GM04504 (cell line): ENCODE measurements at places on chromosomes 7 and 10.

- DNase-seq = no peak
These were observed 14.0 kb upstream of the SRI start for GRCh38 chr7:88233828-88234227.

DNA sequence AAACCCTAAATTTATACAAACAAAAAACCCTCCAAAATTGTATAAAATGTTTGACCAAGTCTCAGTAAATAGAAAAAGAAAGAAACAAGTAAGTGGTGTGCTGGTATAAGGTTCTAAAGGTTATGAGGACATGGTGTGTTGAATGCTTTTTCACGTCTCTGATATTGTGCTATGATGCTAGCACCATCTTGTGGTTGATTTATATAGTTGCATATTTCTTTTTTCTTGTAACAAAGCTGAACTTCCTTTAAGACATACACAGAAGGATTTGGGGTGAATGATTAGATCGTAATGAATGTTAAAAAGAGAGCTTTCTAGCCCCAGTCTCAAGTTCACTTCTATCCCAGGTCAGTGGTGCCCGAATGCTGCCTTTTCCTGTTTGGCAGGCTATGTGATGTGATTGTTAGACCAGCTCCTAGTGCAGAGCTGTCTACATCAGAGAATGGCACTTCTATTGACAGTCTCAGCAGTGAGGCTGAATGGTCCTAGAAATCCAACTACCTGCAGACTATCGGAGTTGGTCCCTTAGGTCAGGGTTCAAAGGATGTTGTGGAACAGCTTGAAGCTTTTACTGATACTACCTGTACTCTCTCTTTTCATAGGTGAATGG is 25.0 kb downstream of the VTI1A start:
- no peak for DNase-seq

- DNase-seq = no peak
These were observed 198.3 kb downstream of the BAMBI start for GRCh38 chr10:28875549-28876081.

GRCh38 chr7:81245353-81245752 is 326.5 kb upstream of the SEMA3C start:
- no peak for DNase-seq

DNA sequence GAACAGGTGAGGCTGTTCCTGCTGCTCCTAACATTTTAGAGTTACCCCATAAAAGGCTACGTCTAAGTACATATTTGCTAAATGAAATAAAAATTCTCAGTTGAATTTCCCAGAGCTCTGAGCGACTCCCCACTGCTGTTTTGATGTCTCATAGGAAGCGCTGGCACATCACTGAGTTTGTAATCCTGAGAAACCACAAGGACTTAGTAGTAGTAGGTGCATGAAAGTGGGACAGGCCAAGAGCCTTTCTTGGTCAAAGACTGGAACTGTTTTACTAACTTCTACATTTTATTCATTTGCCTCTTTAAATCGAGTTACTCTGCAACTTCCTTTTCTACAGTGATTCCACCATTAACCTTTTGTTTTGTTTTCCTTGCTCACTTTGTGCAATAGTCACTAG is 85.9 kb downstream of the XPNPEP1 start:
- no peak for DNase-seq

DNA sequence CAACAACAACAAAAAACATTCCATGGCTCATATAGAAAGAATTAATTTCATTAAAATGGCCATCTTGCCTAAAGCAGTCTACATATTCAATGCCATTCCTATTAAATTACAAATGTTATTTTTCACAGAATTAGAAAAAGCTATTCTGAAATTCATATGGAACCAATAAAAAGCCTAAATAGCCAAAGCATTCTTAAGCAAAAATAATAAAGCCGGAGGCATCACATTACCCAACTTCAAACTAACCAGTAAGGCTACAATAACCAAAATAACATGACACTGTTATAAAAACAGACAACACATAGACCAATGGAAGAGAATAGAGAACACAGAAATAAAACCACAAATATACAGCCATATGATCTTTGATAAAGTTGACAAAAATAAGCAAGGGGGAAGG is 330.4 kb downstream of the KIF20B start:
- DNase-seq = no peak

DNA sequence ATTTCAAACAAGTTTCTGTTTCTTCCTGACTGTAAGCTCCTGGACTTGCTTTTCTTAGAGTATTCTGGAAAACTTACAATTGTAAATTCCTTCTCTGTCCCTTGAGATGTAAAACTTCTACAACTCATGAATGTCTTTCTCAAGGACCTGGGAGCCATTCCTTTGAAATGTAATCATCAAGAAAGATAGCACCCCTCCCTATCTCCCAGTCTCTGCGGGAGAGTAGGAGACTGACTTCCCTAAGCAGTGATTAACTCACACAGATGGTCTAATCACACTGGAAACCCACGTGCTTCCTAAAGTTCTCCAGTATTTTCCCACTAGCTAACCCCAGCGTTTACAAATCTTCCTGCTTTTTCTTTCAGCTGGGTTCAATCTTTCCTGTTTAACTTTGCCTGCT is 549.4 kb downstream of the SORCS1 start:
- DNase-seq = peak; percentile 6

DNA sequence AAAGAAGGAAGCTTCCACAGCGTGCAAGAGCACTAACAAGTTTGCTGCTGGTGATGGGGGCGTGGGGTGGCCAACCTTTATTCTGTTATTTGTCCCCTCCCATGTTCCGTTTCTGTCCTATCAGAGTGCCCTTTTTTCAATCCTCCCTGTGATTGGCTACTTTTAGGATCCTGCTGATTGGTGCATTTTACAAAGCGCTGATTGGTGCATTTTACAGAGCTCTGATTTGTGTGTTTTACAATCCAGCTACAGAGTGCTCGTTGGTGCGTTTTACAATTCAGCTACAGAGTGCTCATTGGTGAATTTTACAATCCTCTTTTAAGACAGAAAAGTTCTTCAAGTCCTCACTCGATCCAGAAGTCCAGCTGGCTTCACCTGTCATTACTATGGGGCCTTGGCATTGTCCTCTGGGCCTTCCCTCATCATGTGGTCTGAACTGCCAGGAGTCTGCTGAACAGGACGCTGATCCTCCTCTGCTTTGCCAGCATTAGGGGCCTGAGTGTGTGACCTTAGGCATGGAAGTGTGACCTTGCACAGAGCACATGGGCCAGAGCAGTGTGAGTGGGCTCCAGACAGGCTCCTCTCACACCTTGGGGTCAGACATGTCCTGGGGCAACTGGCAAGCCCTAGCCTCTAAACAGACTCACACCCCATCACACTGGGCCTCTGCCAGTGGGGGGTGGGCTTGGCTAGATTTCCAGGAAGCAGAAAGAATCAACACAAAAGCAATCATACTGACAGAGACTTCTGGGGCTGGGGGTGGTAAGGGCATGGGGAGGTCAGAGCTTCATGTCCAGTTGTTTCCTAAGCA is 167.4 kb downstream of the PTPN20 start:
- no peak for DNase-seq

GRCh38 chr10:119818889-119819270 is 53.8 kb downstream of the MCMBP start:
- no peak for DNase-seq

DNA sequence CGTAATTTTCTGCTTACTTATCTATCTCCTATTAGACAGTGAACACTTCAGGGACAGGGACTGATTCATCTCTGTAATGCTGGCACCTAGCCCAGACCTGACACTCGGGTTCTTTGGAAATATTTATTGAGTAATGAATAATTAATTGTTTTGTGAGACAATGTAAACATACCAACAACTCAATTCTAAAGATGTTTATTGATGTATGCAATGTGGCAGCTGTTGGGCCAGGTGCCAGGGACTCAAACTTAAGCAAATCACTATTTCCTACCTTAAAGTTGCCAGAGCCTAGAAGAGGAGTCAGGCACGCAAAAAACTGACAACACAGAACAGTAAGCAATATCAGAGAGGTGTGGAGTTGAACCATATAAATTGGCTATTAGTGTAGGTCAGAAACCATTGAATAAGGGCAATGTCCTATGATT is 63.6 kb upstream of the BMPER start:
- DNase-seq = no peak

DNA sequence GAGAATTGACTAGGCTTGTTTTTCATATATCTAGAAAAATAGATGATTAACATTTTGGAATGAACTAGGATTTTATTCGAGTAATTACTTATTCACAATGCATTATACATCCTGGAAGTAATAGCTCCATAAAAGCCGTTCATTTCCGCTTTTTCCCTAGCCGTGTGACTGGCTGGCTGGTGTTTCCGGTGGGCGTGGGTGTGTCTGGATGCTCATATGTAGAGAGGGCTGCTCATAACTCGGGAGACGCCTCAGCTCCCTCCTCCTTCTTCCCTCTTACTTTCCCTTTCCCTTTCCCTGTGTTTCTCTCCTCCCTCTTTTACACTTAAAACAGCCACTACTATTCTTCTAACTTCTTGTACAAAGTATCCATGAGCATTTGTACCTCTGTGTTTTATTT is 187.7 kb upstream of the VSTM2A start:
- no peak for DNase-seq

DNA sequence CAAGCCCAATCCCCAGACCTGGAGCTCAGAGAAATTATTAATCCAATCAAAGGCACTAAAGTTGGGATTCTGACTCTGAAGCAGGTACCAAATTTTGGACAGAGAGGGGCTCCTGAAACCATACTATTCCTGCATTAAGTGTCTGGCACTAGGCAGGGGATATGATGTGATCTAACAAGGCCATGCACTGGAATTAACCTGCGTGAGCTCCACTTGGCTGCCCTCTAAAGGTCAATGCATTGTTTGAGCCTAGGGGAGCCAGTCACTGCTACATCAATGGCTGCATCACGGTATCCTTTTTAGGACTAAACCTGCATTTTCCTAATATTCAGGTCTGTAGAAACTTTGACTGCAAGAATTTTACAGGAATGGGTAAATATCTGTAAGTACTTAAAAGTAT is 42.1 kb downstream of the ST8SIA6 start:
- DNase-seq = no peak

- no peak for DNase-seq
These were observed 437.1 kb downstream of the HTR7 start for GRCh38 chr10:90420637-90421318.

DNA sequence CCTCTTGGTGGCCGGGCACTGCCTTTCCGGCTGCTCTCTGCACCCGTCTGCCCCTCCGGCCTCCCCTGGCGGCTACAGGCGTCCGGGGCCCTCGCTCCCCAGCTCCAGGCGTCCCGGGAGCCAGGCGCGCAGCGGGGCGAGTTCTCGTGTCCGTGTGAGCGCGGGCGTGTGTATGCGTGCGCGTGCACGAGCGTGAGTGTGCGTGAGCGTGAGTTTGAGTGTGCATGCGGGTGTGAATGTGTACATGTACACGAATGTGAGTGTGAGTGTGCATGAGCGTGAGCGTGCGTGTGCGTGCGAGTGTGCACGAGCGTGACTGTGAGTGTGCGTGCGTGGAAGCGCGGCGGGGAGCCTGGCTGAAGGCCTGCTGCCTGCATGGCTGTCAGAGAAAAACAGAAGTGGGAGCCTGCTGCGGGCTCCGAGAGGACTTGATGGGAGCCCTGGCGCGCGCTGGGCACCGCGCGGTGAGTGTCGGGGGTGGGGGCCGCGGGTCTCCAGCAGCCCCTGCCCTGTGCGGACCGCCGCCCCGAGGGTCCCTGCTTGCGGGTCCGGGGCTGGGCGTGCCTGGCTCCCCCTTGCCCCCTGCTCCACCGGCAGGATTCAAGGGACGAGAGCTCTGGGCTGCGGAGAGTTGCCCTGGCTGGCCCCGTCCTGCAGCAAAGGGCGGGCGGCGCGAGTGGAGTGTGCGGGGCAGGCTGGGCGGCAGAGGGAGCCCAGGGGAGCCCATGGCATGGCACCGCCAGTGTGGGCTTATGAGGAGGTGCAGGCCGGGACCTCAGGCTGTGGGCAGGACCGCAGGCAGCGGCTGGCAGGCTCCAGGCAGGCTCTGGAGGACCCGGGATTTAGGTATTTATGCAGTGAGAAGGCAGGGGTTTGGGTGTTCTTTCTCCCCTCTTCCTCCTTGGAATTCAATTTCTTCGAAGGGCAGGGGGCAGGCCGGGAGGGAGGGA is 75.8 kb upstream of the EN2 start:
- DNase-seq = no peak

DNA sequence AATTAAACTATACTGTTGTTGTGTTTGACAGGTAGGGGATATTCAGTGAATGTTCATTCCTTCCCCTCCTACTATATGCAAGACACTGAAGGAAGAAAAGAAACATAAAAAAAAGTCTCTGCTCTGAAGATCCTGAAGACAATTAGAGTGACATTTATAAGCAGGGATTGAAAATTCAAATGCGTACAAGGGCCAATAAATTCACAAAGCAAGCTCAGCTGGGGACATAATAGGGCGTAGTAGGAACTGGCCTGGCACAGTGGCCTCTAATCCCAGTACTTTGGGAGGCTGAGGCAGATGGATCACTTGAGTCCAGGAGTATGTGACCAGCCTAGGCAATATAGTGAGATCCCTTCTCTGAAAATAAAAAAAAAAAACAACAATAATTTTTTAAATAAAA is 104.9 kb upstream of the KMT2E start:
- no peak for DNase-seq

- DNase-seq = no peak
These were observed 235.5 kb downstream of the ZNF92 start for GRCh38 chr7:65609131-65609530.

- DNase-seq = peak; percentile 76
These were observed 14.2 kb upstream of the HPS1 start for GRCh38 chr10:98460837-98461499.

DNA sequence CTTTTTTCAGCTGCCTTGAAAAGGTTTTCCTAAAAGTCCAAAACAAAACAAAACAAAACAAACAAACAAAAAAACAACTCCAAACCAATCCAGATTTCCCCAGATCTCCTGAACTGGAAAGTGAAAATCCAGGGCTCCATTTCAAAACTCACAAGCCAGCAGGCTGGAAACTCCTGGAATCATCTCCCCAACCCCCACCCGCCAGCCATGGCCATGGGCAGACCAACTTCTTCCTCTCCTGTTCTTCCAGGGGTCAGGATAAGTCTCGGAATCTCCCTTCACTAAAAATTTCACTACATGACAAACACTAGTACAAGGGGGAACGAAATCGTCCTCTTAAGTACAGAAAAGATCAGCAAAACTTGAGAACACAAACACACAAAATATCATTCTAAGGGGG is 40.4 kb downstream of the GNA12 start:
- no peak for DNase-seq

GRCh38 chr10:77305650-77306632 is 331.7 kb downstream of the KCNMA1 start:
- DNase-seq = no peak

GRCh38 chr7:107332488-107333269 is 137.2 kb upstream of the GPR22 start:
- no peak for DNase-seq

- DNase-seq = no peak
These were observed 79.3 kb upstream of the IL6 start for GRCh38 chr7:22647451-22648257.

GRCh38 chr7:23811540-23811939 is 101.5 kb downstream of the STK31 start:
- DNase-seq = no peak

DNA sequence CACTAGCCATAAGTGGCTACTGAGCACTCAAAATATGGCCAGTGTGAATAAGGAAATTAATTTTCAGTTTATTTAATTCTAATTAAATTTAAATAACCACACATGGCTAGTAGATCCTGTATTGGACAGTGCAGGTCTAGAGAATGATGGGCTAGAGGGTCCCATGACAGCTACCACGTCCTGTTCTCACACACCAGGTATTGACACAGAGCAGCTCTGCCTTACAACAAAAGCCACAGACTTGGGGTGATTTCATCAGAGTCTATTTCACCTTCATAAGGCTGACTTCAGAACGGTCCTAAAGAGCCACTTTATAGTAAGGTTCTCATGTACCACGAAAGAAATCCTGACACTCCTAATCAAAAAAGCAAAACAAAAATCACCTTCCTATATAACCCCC is 111.3 kb downstream of the UBE2H start:
- no peak for DNase-seq

GRCh38 chr7:16233517-16233916 is 187.8 kb downstream of the CRPPA start:
- no peak for DNase-seq
